Esophagus squamous epithelium (tissue), 5 donors: ENCODE measurements at places on chromosomes 2 and 18.

- DNase-seq: no peak
Measured at GRCh38 chr2:8545695-8546611, 135.9 kb upstream of the ID2 start.

GRCh38 chr2:188524519-188525113 lies 232.9 kb downstream of the GULP1 start:
- DNase-seq: no peak

DNA sequence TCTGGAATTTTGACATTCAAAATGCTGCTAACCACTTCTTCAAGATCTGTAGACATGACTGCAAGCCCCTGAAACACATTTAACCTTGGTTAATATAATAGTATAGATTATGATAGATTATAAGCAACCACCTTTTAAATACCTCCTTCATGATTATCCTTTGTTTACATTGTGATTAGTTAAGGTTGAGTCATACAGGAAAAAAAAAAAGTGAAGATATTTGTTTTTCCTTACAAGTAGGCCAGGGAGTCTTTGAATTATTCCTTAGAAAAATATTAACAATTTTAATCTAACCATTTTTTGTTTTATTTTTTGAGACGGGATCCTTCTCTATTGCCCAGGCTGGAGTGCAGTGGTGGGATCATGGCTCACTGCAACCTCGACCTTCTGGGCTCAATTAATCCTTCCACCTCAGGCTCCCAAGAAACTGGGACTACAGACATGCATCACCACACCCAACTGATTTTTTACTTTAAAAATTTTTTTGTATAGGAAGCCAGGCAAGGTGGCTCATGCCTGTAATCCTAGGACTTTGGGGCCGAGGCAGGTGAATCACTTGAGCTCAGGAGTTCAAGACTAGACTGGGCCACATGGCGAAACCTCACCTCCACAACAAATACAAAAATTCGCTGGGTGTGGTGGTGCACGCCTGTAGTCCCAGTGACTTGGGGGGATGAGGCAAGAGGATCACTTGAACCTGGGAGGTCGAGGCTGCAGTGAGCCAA lies 99.4 kb downstream of the SLC39A10 start:
- no peak for DNase-seq

GRCh38 chr2:120949957-120950590 lies 214.4 kb downstream of the GLI2 start:
- no peak for DNase-seq

DNA sequence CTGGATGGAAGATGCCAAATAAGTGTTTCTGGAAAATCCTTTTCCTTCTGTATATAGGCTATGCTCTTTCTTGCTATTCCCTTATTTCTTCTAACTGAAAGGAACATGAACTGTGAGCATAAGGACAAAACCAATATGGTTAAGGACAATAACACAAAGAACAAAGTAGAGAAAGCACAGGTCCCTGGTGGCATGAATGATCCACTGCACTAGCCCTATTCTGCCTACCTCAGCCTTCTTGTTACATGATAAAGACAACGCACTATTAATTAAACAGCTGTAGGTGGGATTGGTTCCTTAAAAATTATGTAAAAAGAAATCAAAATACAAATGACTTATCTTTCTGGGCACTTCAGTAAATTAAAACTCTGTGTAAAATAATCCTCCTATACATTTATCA lies 1.9 kb upstream of the WDR75 start:
- no peak for DNase-seq
